Stimulated activated CD8-positive, alpha-beta memory T cell treated with anti-CD3 and anti-CD28 coated beads, Interleukin-15, amount 100 ng/mL, for 4 hours (primary cell): ENCODE measurements at places on chromosomes 1 and 21.

DNA sequence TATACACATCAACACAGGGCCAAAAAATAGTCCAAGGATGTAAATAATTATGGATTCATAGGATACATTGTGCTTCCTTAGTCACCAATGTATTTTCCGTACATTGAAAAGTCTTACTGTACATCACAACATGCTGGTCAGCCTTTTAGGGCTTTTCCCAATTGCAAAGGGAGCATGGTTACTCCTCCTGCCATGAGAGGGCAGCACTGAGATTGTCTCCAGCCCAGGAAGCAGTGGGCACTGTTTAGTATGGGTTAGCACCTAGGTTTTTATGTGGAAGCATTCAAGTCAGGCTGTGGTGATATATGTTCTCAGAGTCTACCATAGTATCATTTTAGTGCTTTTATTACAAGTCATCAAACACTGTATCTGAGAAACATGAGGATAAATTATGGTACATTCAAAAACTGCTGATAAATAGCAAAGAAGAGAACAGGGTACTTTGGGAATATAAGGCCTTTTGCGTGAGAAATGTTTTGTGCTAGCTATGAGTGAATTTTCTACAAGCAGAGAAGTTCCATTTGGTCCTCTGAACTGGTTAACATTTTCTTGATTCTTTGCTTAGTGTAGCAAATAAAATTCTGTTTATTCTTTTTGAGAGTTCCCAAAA lies 34.0 kb downstream of the ST6GALNAC5 start:
- no peak for DNase-seq

- DNase-seq, result no peak
These were observed 50.3 kb downstream of the LEPR start for GRCh38 chr1:65470766-65471165.

DNA sequence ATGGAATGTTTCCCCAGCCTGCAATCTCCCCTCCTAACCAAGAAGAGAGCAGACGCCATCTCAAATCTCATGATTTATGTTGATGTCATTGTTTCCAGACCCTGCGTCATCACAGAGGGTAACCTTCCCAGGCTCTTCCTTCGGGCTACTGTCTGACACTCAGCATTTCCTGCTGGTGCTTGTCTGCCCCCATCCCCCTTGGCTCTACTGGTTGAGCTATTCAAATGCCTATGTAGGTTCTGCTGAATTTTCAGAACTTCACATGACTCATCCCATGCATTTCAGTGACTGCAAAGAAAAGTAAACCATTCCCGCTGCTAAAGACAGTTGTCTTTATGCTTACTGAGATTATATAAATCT lies 24.8 kb upstream of the ITPKB start:
- DNase-seq, result no peak

- no peak for DNase-seq
These were observed 460.2 kb downstream of the KIF26B start for GRCh38 chr1:245615001-245615400.

DNA sequence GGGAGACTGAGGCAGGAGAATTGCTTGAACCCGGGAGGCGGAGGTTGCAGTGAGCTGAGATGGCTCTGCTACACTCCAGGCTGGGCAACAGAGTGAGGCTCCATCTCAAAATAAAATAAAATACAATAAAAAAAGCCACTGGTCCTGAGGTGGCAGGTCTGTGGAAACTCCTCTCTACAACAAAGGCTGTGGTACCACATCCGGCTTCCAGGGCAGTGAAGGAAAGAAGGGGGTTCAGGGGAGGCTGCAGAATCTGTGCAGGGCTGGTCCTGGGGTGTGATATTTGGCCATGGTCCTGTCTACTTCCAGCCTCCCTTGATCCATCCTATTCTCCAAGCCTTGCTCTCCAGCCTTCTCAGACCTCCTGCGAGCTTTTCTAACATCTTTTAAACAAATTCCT lies 731 bp upstream of the ZNF683 start:
- no peak for DNase-seq

GRCh38 chr1:155196103-155196892 lies 11.4 kb downstream of the THBS3 start:
- no peak for DNase-seq

DNA sequence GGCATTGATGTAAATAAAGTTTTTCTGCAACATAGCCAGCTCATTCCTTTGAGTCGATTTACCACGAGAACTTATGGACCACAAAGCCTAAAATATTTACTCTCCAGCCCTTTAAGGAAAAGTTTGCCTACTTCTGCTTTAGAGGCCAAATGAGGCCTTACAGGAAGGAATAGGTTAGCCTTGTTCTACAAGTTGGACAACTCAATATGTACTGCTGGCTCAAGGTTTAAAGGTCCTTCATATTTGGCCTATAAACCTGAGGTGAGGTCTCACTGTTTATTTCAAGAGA lies 144.5 kb upstream of the DNAH14 start:
- DNase-seq, result no peak

GRCh38 chr1:18089488-18089887 lies 18.1 kb upstream of the IGSF21 start:
- no peak for DNase-seq

GRCh38 chr1:6001992-6002576 lies 9.9 kb upstream of the NPHP4 start:
- DNase-seq, result no peak

- DNase-seq, result peak; percentile 81
These were observed at the start of gene HMGCL for GRCh38 chr1:23825076-23825761. HMGCL (minus strand) TSS chr1:23825429; CDS start chr1:23825415, 14 bp downstream.

- DNase-seq, result no peak
These were observed 25.5 kb upstream of the CAP1 start for GRCh38 chr1:40014812-40015594.

DNA sequence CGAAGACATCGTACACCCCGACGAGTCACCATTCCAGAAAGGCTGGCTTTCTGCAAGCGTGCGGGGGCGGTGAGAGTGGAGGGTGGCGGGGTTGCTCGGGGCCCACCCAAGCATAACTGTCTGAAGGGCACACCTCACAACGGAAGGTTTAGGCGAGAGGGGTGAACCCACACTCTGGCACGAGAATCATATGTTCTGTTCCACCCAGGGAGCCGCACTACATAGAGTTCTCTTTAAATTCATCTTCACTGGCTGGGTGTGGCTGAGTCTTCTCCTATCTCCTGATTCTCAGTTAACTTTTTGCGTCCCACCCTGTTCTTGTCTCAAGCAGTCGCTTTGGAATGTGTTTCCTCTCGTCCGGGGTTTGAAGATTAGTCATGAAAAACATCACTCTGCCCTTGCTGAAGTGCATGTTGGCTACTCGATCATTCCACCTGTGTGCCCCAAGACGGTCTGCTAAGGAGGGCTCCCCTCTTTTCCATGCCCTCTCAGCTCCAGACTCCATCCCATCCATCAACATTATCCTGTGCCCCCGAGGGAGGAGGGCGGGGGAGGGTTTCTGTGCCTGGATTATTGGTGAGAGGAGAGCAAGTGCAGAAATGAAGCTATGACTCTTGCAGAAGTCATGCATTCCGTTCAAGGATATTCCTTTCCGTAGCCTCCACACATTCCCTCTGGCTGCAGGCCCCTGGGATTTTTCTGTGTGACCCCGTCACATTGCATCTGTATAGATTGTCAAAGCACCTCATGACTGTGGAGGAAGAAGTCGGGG lies 53.5 kb upstream of the CD34 start:
- DNase-seq, result no peak

DNA sequence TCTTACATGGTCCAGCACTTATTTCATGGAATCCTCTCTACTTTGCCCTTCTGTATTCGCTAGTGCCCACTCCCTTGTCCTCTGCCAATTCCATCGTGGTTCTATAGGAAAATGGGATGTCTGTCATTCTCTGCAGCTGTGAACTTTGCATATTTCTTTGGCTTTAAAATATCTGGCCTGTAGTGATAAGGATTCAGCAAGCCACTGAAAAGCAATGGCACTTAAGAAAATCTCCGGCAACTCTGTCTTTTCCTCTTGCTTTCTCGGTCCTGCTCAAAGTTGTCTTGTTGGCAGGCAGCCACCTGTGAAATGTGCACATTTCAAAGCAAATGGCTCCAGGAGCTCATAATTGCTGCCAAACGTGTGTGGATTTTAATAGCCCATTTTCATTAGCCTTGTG lies 91.8 kb downstream of the CHD1L start:
- no peak for DNase-seq

DNA sequence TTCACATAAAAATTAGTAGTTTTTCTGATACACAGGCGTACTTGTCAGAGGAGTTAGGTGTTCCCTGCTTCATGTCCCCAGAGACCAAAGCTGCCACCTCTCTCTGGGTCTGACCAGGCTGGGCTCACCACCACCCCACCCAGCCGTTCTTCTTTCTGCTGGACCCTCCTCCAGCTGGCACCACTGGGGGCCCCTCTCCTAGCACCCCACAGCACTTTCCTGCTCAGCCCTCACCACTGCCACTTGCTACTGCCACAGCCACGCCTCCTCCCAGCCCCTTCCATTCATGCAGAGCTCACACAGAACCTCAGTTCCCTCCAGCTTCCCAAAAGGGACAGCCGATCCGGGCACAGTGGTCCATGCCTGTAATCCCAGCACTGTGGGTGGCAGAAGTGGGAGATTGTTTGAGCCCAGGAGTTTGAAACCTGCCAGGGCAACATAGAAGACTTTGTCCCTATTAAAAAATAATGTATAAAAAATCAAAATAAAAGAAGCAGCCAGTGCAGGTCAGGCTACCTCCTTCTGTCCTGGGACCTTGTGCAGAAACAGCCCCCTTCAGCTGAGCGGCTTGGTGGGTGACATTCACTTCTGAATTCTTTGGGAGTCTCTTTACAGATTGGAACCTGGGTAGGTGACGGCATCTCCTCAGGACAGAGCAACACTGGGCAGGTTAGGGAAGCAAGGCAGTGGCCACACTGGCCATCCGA lies 208.3 kb downstream of the TOMM20 start:
- no peak for DNase-seq

DNA sequence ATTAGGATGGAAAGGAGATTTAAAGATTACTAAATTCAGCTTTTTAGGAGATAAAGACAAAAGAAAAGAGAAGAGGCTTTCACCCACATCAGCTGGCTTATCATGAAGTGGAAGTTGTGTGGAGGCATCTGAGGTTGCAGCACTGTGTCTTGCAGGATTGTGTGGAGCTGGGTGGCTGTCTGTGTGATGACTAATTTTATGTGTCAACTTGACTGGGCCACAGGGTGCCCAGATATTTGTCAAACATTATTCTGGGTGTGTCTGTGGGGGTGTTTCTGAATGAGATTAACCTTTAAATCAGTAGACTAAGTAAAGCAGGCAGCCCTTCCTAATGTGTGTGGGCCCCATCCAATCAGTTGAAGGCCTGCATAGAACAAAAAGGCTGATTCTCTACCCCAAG lies 3.9 kb downstream of the KCNA10 start:
- no peak for DNase-seq

GRCh38 chr1:206924592-206925105 lies 2.9 kb upstream of the FCMR start:
- no peak for DNase-seq

- no peak for DNase-seq
These were observed 100.9 kb upstream of the DPT start for GRCh38 chr1:168829876-168830275.

- DNase-seq, result no peak
These were observed 39.0 kb downstream of the PRMT2 start for GRCh38 chr21:46674430-46675007.
